ENCODE measurements at places on chromosomes 5 and 9.

GRCh38 chr9:129679537-129679936 is 14.1 kb downstream of the PRRX2 start:
- no peak for DNase-seq

- no peak for DNase-seq
Measured at GRCh38 chr9:96413302-96414221, 4.6 kb downstream of the ZNF367 start.

- no peak for DNase-seq
Measured at GRCh38 chr5:58440901-58441460, 18.9 kb downstream of the PLK2 start.

GRCh38 chr9:4857163-4857810 is 64.5 kb downstream of the RCL1 start:
- DNase-seq: no peak

DNA sequence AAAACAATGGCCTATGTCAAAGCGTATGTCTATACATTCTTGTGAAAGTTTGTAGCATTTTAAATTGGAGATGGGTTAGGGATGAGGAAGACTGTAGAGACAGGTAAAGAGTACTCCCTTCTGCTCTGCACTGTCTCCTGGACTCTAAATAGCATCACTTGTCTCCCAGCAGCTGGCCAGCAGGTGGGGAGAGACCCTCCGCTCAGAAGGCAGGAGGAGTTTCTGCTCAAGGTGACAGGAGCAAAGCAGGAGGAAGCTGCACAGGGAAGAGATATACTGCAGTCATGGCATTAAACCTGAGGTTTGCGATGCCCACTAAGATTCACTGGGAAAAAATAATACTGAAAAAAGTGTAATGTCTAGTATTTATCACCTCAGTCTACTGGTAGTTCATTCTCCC is 10.7 kb upstream of the ASTN2 start:
- DNase-seq: no peak

All from GM18507 (cell line).